Umbilical cord (tissue), 2 donors: ENCODE measurements at places on chromosomes 4 and X.

DNA sequence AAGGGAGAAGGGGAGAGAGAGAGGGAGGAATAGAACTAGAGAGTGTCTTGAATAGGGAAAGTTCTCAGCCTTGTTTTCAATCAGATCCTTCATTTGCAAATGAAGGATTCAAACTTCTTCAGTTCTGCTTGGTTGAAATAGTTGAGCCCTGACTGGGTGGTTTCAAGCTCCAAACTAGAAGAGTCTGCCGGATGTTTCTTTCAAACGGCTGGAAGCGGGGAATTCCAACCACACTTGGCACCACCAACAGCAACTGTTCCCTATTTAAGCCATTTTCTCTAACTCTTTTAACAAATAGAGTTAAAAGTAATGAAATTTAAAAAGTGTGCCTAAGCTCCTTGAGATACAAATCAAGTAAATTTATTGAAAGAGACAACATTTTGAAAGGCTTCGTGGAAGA is 67.5 kb upstream of the DDX60 start:
- DNase-seq: no peak

DNA sequence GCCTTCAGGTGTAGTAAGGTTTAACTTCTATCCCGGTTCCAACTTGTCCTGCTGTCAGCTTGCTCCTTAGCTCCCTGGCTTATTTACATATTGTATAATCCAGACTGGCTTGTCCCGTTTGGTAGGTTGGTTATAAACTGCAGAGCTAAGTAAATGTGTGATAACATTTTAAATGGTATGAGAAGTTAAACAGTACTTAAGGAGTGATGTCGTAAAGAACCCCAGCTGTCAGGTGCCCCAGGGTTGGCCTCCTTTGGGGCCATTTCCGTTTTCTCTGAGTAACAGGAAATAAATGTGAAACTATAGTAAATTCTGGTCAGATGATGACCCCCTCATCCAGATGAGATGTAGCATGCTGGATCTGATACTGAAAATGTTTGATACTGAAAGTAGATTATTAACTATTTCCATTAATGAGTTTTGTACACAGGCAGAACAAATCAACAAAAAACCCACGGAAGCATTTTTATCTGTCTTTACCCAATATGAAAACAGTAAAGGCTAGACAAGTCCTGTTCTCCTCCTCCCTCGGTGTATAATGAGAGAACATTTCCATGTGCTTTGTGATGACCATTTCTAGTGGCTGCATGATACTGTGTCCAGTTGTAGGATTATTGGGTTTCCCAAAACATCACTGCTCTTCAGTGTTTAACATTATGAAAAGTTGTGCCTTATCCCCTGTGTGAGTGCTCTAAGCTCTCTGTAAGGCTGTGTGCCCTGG is 22.4 kb downstream of the GAB1 start:
- peak; percentile 63 for DNase-seq

DNA sequence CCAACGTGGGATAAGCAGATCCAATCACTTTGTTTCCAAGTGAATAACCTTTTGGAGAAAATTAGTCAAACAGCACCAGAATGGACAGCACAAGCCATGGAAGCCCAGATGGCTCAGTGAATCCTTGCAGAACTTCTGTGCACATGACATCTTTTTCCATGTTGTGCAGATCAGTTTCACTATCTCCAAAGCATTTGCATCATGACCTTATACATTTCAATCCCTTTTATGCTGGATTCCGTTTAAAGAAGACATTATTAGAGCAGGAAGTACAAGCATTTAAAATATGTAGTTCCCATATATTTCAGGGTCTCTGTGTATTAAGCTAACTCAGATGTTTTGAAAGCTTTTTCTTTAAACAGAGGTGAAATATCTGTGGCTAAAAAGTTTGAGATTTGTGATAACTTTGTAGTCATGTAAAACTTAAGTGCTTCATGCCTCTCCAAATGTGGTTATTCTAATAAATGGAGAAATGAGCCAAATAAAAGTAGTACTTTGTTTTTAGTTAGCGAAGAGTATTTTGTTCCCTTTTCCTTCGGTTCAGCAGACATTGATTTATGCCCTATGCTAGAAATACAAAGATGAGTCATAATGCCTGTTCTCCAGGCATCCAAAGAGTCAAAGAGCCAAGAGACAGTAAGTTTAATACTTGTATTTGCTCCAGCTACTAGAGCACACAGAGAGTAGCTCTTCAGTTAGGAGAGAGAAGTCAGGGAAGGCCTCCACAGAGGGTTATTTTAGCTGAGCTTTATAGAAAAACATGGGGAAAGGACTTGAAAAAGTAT is 39.0 kb downstream of the PLAC8 start:
- DNase-seq: peak; percentile 81

- no peak for DNase-seq
These were observed 53.4 kb upstream of the COL25A1 start for GRCh38 chr4:109355835-109356234.

GRCh38 chrX:75155447-75155826 is 646 bp downstream of the ABCB7 start:
- DNase-seq: peak; percentile 0

GRCh38 chrX:18098763-18099162 is 121.9 kb downstream of the BEND2 start:
- peak; percentile 7 for DNase-seq

- DNase-seq: no peak
These were observed 115.0 kb upstream of the RASGEF1B start for GRCh38 chr4:81586706-81587105.

DNA sequence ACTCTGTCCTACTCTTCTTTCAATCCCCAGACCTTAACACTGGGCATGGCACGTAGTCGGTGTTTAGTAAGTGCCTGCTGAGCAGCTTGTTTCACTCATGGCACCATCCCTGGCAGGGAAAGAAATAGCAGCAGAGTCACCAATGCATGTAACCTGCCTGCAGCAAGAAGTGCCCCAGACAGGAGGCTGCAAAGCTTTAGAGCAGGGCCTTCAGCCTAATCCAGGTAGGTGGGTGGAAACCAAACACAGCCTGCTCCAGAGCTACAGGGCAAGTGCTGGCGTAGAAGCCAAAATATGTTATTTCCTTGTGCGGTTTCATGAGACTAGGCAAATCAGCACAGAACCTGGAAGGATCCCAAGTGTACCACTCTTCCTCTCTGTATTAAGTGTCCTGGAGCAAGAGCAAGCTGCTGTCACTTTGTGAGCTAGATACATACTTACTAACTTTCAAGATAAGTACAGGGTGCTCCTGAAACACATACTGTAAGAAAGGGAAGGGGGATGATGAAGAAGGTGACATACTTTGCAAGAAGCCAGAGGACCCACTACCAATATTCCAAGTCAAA is 5.5 kb downstream of the PROM1 start:
- DNase-seq: no peak

- DNase-seq: no peak
These were observed 165.1 kb downstream of the SLIT2 start for GRCh38 chr4:20416800-20417199.

- DNase-seq: no peak
These were observed 95.0 kb downstream of the ZNF827 start for GRCh38 chr4:145843639-145844038.

GRCh38 chr4:113398441-113399143 is 349.1 kb downstream of the ANK2 start:
- peak; percentile 52 for DNase-seq

- no peak for DNase-seq
These were observed 54.7 kb downstream of the CNGA2 start for GRCh38 chrX:151789179-151789800.

GRCh38 chr4:67083496-67083895 is 461.8 kb downstream of the CENPC start:
- no peak for DNase-seq

- DNase-seq: peak; percentile 68
These were observed 79.4 kb downstream of the ABLIM2 start for GRCh38 chr4:8079031-8079885.

DNA sequence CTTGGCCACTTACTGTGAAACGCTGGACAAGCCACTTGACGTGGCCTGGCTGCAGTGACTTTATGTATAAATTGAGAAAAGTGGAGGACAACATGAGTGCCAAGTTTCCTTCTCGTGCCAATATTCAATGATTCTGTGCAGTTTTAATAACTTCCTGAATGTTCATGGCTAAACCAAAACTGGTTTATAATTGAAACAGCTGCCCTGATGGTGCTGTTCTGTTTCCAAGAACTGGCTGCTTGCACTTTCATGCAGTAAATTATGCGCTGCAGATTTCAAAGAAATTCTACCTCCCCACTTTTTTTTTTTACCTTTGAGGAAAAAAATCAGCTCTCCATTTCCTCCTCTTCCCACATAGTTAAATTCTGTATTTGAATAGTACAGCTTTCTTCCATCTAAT is 205.2 kb upstream of the CASK start:
- DNase-seq: no peak

GRCh38 chrX:52277666-52278065 is 91.2 kb upstream of the XAGE2 start:
- no peak for DNase-seq

DNA sequence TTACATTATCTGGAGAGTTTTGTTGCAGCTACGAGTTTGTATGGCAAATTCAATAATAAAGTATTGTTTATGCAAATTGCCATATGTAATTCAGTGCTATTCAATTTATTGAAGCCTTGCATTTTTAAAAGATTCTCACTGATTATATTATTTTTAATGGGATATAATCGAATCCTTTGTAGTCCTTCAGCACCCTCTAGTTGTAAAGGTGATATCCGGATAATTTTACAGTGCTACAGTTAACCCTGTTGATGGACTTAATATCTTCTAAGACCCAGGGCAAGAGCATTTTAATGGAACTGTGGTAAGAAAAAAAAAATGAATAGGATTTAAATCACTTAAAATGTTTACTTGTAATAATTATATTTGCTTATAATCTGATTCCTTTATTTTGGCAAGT is 48.5 kb upstream of the GRIA2 start:
- no peak for DNase-seq

- DNase-seq: no peak
These were observed 150.8 kb upstream of the GALNT7 start for GRCh38 chr4:173017802-173018201.

- no peak for DNase-seq
These were observed 713 bp downstream of the PLXNB3 start for GRCh38 chrX:153764786-153765137.

DNA sequence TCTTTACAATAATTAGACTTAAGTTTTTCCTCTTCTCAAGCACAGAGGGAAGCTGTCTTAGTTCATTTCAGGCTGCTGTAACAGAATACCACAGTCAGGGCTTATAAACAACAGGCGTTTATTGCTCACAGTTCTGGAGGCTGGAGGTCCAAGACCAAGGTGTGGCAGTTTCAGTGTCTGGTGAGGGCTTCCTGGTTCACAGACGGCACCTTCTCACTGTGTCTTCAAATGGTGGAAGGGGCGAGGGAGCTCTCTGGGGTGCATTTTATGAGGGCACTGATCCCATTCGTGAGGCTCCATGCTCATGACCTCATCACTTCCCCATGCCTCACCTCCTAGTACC is 115.7 kb upstream of the MXRA5 start:
- no peak for DNase-seq

DNA sequence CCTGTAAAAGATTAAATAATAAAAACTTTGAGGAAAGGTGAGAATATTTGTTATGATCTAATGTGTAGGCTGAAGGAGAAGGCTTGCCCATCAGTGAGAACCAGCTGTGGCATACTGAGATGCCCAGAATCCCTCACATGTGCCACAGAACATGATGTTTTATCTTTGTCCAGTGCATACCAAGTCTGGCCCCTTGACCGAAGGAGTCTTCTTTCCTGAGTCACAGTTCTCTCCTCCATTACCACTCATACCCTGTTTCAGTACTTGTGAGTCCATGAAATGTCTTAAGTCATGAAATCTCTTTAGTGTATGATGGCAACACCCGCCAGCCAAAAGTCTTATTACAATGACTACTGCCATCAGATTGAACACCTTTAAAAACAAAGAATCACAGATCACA is 42.7 kb downstream of the PPARGC1A start:
- no peak for DNase-seq

GRCh38 chr4:48227662-48228061 is 42.0 kb downstream of the TEC start:
- DNase-seq: no peak

DNA sequence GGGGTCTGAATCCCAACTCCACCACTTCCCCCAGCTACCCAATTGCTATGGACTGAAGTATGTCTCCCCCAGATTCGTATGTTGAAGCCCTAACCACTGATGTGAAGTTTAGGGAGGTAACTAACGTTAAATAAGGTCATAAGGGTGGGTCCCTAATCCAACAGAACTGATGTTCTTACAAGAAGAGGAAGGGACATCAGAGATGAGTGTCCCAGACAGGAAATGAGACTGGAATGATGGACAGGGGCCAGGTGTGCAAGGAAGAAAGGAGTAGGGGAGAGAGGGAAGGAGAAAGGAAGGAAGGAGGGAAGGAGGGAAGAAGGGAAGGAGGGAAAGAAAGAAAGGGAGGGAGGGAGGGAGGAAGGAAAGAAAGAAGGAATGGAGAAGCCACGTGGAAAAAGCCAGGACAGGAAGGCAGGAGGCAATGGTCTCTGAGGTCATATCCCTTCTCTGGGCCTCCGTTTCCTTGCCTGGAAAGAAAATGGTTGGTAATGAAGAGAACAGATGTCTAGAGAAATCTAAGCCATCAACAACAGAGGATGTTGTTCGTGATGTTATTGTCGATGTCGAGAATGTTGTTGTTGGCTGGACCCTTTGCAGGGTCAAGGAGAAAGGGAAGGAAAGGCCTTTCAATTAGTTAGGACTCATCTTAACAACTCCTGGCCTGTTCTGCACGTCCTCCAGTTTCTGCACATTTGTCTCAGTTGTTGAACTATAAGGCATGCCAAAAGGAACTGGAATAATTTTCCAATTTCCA is 59.0 kb upstream of the FGFBP2 start:
- no peak for DNase-seq

- DNase-seq: peak; percentile 91
These were observed 5.6 kb downstream of the FLNA start for GRCh38 chrX:154368630-154369448.

DNA sequence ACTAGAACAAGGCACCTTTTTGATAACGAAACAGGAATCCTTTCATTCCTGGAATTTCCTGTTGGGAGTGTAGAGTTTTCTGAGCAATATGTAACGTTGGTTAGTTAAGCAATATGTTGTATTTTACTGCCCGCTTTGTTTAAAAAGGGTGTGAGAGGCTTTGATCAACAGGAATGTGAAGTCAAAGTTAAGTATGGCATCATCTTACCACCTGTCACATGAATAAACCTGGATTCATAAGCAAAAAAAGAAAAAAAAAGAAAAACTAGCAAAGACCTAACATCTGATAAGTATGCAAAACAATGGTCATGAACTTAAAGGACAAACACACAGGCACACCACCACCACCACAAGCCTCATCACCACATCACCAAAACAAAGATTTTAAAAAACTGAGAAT is 7.1 kb upstream of the CXCL5 start:
- DNase-seq: no peak
